ENCODE measurements at places on chromosomes 16 and 17.
A peak's percentile ranks its signal among the peaks of the same experiment; 100 is the strongest.

GRCh38 chr17:83079352-83079747, at the start of gene METRNL:
Gene METRNL, plus strand, starts transcription at chr17:83079609. Its CDS starts 207 bp downstream, at chr17:83079816.
- DNase-seq, result peak; percentile 33

- DNase-seq, result no peak
Measured at GRCh38 chr17:60501589-60501988, 24.5 kb downstream of the APPBP2 start.

DNA sequence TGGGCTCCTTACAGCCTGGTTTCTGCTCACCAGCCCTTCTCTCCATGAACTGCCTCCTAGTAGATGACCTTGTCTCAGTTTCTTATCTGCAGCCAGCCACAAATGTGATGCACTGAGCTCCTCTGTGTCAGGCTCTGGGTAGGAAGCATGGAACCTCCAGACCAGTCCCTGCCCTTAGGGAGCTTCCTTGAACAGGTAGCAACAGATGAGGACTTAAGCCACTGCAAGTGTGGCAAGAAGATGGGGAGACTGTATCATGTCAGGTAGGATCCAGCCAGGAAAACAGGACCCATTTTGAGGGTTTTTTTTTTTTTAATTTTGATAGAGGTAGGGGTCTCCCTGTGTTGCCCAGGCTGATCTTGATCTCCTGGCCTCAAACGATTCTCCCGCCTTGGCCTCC, 5.3 kb upstream of the MAP3K14 start:
- no peak for DNase-seq

DNA sequence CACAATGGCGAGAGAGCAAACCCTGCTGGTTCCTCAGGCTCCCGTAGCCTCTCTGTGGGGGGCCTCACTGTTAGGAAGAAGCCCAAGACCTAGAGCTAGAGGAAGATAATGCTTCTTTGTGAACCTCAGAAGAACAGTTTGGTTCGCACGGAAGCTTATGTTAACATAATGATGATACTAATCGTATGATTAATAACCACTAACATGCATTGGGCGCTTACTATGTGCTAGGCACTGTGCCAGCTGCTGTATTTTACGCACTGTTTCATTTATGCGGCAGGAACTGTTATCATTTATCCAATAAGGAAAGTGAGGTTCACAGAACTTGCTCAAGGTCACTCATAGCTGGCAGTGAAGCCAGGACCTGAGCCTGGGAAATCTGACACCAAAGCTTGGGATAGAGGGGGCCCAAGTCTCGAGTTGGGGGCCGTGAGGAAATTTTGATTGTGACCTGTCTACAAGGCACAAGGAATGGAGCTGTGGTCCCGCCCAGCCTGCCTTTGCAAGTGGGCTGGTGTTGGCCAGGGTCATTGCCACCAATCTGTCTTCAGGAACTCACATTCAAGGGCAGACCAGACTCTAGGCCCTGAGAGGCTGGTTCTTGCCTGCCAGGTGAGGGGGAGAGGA, 6.8 kb downstream of the PRCD start:
- no peak for DNase-seq

GRCh38 chr16:2280461-2280860, 12.5 kb upstream of the RNPS1 start:
- no peak for DNase-seq
